Stimulated activated CD4-positive, alpha-beta T cell treated with anti-CD3 and anti-CD28 coated beads, Interleukin-15, amount 100 ng/mL, for 1 hour (primary cell): ENCODE measurements at places on chromosomes 6 and 20.

GRCh38 chr6:149331043-149331807, 13.7 kb downstream of the TAB2 start:
- DNase-seq, result no peak

DNA sequence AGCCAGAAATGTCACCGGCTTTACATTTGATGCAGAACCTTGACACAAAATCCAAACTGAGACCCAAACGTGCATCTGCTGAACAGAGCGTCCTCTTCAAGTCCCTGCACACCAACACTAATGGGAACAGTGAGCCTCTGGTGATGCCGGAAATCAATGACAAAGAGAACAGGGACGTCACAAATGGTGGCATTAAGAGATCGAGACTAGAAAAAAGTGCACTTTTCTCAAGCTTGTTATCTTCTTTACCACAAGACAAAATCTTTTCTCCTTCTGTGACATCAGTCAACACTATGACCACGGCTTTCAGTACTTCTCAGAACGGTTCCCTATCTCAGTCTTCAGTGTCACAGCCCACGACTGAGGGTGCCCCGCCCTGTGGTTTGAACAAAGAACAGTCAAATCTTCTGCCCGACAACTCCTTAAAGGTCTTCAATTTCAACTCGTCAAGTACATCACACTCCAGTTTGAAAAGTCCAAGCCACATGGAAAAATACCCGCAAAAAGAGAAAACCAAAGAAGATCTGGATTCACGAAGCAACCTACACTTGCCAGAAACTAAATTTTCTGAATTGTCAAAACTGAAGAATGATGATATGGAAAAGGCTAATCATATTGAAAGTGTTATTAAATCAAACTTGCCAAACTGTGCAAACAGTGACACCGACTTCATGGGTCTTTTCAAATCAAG, 108.4 kb downstream of the RTN4IP1 start:
- DNase-seq, result peak; percentile 50

DNA sequence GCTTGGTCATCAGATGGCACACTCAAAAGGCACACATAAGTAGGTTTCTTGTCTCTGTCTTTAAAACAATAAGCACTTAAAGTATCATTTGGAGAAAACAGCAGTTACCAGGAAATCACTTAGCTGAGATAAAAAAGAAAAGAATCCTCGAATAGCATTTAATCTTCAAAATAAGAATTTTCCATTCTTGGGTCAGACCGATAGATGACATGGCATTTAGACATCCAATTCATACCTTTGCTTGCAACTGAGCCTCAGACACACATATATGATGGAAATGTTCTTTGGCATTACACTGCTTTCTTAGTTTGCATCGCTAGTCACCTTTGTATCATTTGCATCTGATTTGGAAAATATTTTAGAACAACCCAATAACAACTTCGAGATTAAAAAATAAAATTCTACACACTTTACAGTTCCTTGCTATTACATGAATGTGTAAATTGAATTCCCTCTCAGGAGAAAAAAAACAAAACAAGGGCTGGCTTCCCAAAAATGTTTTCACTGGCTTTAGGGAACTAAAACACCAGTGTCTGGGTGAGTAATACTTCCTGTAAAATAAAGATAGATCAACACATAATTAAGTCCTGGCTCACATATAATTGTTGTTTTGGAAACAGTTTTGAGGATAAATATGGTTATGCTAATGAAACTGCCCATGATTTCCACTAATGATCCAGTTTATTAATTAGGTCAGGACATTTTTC, 1.3 kb upstream of the RNF217 start:
- DNase-seq, result no peak

- no peak for DNase-seq
Measured at GRCh38 chr6:79949233-79949632, 1.9 kb upstream of the ELOVL4 start.

DNA sequence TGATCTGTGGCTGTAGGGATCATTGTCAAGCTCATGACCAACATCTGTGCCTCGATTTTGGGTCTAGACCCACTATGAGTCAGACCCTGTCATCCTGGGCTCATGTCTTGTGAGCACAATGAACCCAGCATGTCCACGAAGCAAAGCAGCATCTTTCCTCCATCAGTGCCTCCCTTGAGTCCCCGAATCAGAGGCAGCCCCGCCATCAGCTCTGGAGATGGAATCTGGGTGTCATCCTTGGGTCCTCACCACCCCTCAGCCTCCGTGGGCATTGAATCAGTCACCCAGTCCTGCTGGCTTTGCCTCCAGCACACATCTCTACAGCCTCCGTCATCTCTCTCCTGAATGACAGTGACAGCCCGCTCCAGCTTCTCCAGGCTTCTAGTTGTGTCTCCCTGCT, 56.9 kb downstream of the CHMP4B start:
- no peak for DNase-seq

DNA sequence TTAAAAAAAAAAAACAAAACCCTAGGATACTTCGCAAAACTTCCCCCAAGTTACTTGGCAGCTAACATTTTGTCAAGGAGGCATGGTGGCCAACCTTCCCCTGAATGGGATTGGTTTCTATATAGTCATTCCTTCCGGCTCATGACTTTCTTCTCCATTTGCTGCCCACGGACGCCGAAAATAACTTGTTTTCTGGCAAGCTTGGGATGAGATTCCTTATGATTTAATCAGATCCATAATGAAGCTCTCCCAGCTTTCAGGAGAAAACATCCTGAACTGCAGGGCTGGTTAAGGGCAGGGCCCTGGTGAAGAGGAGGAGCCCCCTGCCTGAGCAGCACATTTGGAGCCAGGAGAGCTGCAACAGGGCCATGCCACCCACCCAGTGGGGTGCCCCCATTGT, 49.9 kb downstream of the PPP1R16B start:
- no peak for DNase-seq

GRCh38 chr6:30829639-30830255, 54.6 kb upstream of the DDR1 start:
- no peak for DNase-seq

DNA sequence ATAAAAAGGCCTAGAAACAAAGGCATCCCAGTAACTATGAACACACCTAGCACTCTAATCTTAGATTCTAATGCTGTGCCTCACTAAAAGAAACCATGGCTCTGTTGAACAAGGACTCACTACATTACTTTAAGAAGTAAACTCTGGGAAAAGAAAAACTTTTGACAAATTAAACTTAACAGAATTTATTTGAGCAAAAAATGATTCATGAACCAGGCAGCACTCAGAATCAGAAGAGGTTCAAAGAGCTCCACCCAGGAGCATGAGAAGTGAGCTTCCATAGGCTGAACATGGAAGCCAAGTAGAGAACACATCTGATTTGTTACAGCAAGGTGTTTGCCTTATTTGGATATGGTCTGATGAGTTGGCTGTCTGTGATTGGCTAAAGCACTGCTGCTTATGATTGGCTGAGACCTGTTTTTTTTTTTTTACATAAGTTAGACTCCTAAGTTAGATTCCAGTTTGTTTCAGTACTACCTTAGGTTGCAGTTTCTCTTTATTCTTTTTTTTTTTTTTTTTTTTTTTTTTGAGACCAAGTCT, 343.6 kb upstream of the SASH1 start:
- no peak for DNase-seq

DNA sequence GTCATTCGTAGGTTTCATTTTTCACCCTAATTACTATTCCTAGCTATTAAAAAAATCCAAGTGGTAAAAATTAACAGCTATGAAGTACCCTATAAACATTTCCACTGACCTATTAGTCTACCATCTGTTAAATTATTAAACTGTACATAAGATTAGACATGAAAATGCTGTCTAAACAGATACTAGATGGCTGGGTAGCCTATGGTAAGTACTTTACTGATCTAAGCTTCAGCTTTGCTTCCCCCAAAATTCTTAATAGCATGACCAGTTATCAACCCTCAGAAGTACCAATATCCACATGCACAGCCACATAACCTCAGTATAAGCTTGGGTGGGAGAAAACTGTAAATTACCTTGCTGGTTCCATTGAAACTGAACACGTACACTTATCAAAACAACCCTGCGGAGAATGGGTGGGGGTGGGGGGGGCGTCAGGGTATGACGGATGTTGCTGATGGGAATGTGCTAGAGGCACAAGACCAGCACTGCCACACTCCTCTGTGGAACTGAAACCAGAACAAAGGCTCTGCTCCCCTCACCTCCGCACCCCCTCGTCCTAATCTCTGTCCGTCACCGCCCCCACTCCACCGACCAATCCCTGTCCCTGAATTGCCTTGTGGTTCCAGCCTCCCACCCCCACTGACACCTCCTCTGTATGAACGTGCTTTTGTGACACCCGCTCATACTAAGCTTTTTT, 45.3 kb downstream of the B4GALT5 start:
- peak; percentile 24 for DNase-seq

- no peak for DNase-seq
Measured at GRCh38 chr20:57223648-57224489, 42.6 kb downstream of the BMP7 start.

DNA sequence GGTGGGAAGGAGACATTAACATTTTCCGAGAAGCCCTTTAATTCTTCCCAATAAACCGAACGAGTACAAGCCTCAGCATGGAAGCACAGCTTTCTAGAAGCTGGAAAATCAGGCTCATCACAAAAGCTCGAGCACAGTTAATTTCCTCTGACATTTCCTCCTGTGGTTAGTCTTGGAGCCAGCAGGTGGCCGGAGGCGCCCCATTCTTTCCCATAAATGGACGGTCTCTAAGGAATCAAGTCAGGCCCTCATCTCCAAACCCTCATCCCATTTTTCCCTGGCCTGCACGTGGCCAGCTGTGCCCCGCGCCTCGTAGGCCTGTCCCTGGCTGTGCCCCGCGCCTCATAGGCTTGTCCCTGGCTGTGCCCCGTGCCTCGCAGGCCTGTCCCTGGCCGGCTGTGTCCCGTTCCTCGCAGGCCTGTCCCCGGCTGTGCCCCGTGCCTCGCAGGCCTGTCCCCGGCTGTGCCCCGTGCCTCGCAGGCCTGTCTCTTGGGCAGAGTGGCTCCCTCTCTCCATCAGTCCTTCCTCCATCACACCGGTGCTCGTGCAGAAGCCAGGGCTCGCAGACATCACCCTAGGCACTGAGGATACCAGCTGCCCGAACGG, 19.7 kb upstream of the NTSR1 start:
- DNase-seq, result no peak

DNA sequence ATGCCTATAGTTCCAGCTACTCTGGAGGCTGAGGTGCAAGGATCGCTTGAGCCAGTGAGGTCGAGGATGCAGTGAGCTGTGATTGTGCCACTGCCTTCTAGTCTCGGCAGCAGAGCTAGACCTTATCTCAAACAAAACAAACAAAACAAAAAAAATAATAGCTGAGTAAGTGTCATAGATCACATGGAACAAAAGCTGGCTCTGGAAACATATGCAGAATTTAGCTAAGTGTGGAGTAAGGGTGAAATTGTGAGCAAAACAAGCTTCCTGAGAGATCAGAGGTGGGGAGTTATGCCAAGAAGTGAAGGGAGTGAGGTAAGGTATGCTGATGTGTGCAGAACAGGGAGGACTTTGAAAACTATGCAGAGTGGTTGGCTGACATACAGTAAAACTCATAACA, 18.7 kb downstream of the SGK1 start:
- DNase-seq, result no peak
